ENCODE measurements at places on chromosomes 2 and 18. TPM values are rescaled to one million over a fixed set of nuclear protein-coding genes. Genes with fewer than 3 reads are reported as not detected.
A peak's percentile ranks its signal among the peaks of the same experiment; 100 is the strongest.

CYBRD1 gene
- 17.7 TPM for polyA plus RNA-seq

CYTIP gene
- 3.5 TPM for polyA plus RNA-seq

ITPRIPL1 gene
- 0.73 TPM for polyA plus RNA-seq

DNA sequence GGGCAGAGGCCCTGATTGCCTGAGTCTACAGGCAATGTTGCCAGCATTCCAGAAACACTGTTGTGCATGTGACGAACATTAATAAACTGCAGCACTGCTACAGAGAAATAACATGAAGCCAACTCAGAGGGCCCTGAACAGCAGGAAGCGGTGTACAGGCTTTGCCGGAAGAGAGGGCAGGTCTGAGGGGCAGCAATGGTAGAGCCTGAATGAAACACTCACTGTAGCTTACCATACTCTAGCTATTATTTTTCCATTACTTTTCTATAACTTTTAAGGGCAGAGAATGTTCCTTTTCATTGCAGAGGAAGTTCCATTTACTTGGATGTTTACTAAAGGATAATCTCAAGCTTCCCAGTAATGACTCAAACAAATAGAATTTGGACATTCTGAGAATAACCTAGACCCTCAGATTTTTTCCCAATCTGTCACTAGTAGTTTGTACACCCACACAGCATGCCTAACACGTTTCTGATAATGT is 150.4 kb downstream of the MTX2 start:
- H3K27ac ChIP-seq = no peak overlapping the region
- DNase-seq = no peak
- H3K4me1 ChIP-seq = peaks cover 4% of the 10 kb centered on the region
- no peaks in the 10 kb centered on the region for H3K27me3 ChIP-seq

REEP1 gene
- polyA plus RNA-seq = 3.3 TPM

TRIM54 gene
- polyA plus RNA-seq = 2.1 TPM

DNA sequence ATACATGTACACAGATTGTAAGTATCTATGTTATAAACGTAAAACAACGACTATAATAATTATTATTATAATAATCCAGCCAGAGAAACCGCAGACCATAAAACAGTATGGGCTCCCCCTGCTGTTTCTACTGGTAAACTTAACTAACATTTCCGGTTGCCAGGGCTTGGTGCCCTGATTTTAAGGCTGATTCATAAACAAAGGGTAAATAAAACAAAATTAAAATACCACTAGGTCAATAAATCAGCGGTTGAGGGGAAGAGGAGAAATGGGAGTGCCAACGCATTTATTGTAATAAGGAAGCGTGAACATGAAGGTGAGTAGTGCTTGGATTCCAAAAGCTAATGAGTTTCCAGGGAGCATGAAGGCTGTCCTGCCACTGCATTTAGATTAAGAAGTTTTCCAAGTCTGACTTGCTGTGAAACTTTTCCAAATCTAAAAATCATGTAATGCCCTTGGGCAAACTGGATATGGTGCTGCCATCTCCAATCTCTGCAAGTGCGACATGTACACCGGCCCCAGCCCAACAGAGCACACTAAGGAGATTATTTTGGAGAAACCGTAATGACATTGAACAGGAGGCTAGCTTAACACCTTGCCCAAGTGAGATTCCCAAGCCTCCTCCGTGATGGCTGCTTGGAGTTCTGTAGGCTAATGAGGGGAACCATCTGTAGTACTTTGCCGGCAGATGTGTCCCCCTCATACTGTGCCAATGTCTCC is 50.7 kb upstream of the HNRNPA3 start:
- H3K4me1 ChIP-seq = peaks cover 20% of the 10 kb centered on the region
- H3K4me3 ChIP-seq = peak overlapping the region; percentile 23
- no peaks in the 10 kb centered on the region for H3K27me3 ChIP-seq

GRCh38 chr2:4782647-4783046 is 909.5 kb upstream of the SOX11 start:
- no peaks in the 10 kb centered on the region for H3K36me3 ChIP-seq
- H3K27ac ChIP-seq = no peak overlapping the region
- DNase-seq = no peak
- H3K4me1 ChIP-seq = no peaks in the 10 kb centered on the region
- H3K4me3 ChIP-seq = no peak overlapping the region

ALLC gene
- polyA plus RNA-seq = 1.3 TPM

DNA sequence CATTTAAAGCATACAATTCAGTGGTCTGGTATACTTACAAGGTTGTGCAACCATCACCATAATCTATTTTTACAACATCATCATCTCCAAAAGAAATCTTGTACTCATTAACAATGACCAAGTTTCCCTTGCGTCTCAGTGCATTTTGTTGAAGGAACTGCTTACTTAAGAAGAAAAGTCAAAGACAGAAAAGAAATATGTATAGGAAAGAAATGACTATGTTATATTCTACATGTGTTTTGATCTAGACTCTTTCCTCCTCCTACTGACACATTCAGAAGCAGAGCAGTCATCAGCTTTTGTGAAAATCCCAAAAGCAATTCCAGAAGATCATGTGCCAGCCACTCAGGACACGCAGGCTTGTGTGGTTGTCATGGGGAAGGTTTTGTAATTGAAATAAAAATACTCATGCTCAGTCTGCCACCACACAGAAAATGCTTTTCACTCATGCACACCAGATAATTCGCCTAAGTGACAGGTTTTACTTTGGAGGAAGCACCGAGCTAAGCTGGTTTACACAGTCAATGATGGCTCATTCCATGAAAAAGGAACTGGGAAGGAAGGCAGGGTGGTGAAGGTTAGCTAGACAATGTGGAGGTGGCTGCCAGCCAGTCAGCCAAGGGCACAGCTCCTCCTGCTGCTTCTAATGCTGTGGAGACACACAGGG is 158.5 kb upstream of the REV1 start:
- H3K27me3 ChIP-seq = no peaks in the 10 kb centered on the region
- no peak overlapping the region for H3K27ac ChIP-seq
- no peaks in the 10 kb centered on the region for H3K4me1 ChIP-seq

C1QL2 gene
- polyA plus RNA-seq = not detected

GRCh38 chr2:120026890-120027289 is 14.0 kb downstream of the EPB41L5 start:
- no peak for DNase-seq
- H3K27ac ChIP-seq = no peak overlapping the region
- H3K4me1 ChIP-seq = no peaks in the 10 kb centered on the region
- H3K27me3 ChIP-seq = no peaks in the 10 kb centered on the region

DNA sequence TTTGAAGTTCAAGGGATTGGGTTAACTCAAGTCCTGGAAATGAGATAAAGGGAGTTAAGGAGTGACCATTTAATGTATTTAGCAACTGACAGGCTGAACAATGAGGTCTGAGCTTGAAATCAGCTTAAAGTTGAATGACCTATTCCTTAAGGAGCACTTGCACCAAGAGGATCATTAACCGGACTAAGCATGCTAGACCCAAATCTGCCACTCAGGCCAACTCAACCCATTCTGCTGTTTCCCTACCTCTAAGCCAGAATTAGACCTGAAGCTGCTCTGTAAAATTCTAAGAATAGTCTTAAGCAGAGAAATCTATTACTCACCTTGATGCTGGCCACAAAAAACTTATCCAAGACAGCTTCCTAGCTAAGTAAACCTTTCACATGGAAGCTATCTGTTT is 59.8 kb downstream of the SPRED2 start:
- no peaks in the 10 kb centered on the region for H3K36me3 ChIP-seq
- no peaks in the 10 kb centered on the region for H3K27me3 ChIP-seq
- peaks cover 10% of the 10 kb centered on the region for H3K4me1 ChIP-seq
- H3K4me3 ChIP-seq = no peak overlapping the region
- no peak overlapping the region for H3K27ac ChIP-seq
- no peak for DNase-seq

DNA sequence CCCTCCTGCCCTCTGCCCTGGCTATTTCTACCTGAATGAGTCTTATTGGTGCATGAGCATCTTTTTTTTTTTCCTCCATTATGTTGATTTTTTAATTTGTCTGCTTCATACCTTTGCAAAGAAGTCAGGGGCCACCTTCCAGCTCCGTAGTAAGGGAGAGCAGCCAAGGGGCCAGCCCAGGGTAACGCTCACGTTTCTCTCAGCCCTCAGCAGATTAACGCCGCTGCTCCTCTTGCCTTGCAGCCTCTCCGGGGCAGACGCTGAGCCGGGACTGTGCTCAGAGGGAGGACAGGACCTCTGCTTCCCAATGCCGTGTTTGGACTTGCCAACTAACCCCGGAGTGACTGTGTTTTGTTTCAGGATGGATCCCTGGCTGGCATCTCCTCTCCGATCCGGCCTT is 241.7 kb downstream of the ATAD2B start:
- H3K4me3 ChIP-seq = no peak overlapping the region
- no peak overlapping the region for H3K27ac ChIP-seq
- H3K36me3 ChIP-seq = no peaks in the 10 kb centered on the region

GRCh38 chr2:44936715-44937687 is 4.5 kb upstream of the SIX3 start:
- H3K4me1 ChIP-seq = no peaks in the 10 kb centered on the region
- H3K27me3 ChIP-seq = peaks cover 60% of the 10 kb centered on the region
- DNase-seq = no peak
- H3K27ac ChIP-seq = no peak overlapping the region
- H3K4me3 ChIP-seq = no peak overlapping the region
- H3K36me3 ChIP-seq = no peaks in the 10 kb centered on the region

- no peak overlapping the region for H3K4me3 ChIP-seq
- no peak overlapping the region for H3K27ac ChIP-seq
- H3K4me1 ChIP-seq = no peaks in the 10 kb centered on the region
- no peaks in the 10 kb centered on the region for H3K36me3 ChIP-seq
These were observed 37.7 kb upstream of the CDC42EP3 start for GRCh38 chr2:37709111-37709510.

INHA gene
- 2.5 TPM for polyA plus RNA-seq

DNA sequence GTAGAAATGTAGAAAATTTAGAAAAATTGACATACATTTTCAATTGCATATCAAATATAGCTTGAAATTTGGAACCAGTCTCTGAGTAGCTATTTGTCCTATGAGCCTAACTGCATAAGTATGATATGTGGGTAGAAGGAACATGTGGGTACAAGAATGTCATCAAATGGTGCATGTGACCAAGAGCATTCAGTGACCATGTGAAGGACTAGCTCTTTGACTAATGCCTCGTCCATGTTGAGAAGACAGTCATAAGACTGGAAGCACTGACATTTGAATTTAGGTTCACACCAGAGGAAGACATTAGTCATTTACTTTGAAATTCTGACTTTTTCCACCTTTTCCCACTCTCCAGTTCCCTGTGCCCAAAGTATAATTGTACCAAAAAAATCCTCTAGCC is 12.6 kb downstream of the MRPL44 start:
- no peaks in the 10 kb centered on the region for H3K27me3 ChIP-seq
- H3K27ac ChIP-seq = no peak overlapping the region
- no peak for DNase-seq
- peaks cover 2% of the 10 kb centered on the region for H3K4me1 ChIP-seq
- no peak overlapping the region for H3K4me3 ChIP-seq

MAB21L4 gene
- 28.5 TPM for polyA plus RNA-seq

GPR39 gene
- 4.9 TPM for polyA plus RNA-seq

- DNase-seq = no peak
- H3K27me3 ChIP-seq = no peaks in the 10 kb centered on the region
- H3K4me3 ChIP-seq = no peak overlapping the region
- H3K4me1 ChIP-seq = no peaks in the 10 kb centered on the region
- H3K27ac ChIP-seq = no peak overlapping the region
- peaks cover 23% of the 10 kb centered on the region for H3K36me3 ChIP-seq
These were observed 56.8 kb downstream of the HDLBP start for GRCh38 chr2:241258505-241259280.

DNA sequence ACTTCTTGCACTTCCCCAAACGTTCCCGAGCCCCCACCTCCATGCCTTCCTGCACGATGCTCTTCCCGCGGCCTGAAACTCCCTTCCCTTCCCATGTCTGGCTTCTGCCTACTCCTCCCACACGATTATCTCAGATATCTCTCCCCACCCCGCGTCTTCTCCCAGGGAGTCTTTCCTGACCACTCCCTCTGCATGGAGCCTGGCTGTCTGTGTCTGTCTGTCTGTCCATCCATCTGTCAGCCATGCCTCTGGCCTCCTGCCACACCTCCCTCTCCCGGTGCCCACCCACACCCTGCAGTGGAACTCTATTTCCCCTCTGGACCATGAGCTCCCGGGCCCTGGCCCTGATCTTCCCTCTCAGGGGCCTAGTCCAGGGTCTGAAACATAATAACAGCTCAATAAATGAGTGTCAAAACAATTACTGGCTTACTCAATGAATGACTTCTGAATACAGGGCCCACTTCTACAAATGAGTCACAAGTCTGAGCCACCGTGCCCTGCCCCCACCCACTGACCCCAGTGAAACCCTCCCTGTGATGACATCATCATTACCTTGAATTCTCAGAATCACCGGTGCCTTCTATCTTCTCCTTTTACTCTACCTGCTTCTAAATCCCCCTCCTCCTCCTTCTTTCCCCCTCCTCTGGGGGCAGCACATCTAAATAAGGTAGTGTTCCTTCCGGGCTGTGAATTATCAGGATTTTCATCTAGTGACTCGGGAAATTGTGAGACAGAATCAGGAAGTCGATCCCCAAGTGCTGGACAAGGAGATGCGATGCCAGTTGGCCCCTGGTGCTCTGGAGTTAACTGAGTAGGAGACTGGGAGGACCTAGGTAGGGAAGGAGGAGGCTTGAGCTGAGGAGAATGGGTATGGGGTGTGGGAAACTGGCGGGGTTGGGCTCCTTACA is 46.1 kb upstream of the PLB1 start:
- no peaks in the 10 kb centered on the region for H3K36me3 ChIP-seq
- no peaks in the 10 kb centered on the region for H3K27me3 ChIP-seq
- no peak overlapping the region for H3K27ac ChIP-seq
- no peak for DNase-seq

DNA sequence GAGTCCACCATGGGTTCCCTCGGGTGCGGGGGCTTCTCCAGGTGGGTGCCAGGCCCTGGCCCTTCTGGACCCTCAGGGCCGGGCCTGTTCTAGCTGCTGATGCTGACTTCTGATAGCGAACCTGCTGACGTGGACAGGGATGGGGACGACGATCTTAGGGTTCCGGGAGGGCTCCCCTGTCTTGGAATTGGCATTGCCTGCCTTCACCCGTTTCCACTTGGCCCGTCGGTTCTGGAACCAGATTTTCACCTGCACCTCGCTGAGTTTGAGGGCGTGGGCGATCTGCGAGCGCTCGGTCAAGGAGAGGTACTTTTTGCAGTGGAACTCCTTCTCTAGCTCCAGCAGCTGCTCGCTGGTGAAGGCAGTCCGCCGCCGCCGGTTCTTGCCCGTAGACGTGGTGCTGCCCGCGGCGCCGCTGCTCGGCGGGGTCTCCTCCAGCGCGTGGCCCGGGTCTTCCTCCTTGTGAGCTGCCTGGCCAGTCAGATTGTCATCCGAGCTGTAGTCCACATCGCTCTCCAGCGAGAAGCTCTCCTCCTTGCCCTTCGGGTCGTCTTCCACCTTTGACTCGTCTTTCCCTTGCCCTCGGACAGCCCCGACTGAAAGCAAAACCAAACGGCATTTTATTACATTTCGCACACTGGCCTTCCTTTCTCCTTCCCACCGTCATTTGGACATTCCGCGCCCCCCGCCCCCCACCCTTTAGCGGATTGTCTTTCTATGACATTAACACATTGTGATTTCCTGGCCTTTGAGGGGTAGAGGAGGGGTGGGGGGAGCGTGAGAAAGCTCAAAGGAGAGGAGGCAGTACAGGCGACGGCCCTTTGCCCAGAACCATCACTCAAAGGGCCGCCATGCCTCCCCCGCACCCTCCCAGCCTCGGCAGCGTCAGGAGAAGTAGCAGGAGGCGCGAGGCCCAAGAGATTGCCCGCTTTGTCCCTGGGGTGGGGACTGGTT is 2.1 kb downstream of the GBX2 start:
- DNase-seq = peak; percentile 87
- no peaks in the 10 kb centered on the region for H3K36me3 ChIP-seq
- H3K4me1 ChIP-seq = peaks cover 9% of the 10 kb centered on the region
- peak overlapping the region; percentile 37 for H3K4me3 ChIP-seq
- H3K27ac ChIP-seq = no peak overlapping the region
- peaks cover 45% of the 10 kb centered on the region for H3K27me3 ChIP-seq

All from kidney (tissue), 22 donors.